ENCODE measurements at places on chromosomes 7 and 10.

GRCh38 chr7:36208997-36209813 is 56.2 kb downstream of the EEPD1 start:
- H3K27me3 ChIP-seq, result no peaks in the 10 kb centered on the region
- no peaks in the 10 kb centered on the region for H3K4me1 ChIP-seq
- no peak for DNase-seq
- no peak overlapping the region for H3K27ac ChIP-seq

GRCh38 chr10:32854435-32854834 is 103.6 kb downstream of the ITGB1 start:
- no peak overlapping the region for H3K27ac ChIP-seq
- peaks cover 6% of the 10 kb centered on the region for H3K4me1 ChIP-seq
- no peaks in the 10 kb centered on the region for H3K27me3 ChIP-seq
- no peak for DNase-seq
- H3K36me3 ChIP-seq, result peaks cover 3% of the 10 kb centered on the region

- H3K4me3 ChIP-seq, result no peak overlapping the region
- no peaks in the 10 kb centered on the region for H3K4me1 ChIP-seq
- H3K27me3 ChIP-seq, result peaks cover 55% of the 10 kb centered on the region
Measured at GRCh38 chr10:122128357-122128756, 139.4 kb downstream of the TACC2 start.

DNA sequence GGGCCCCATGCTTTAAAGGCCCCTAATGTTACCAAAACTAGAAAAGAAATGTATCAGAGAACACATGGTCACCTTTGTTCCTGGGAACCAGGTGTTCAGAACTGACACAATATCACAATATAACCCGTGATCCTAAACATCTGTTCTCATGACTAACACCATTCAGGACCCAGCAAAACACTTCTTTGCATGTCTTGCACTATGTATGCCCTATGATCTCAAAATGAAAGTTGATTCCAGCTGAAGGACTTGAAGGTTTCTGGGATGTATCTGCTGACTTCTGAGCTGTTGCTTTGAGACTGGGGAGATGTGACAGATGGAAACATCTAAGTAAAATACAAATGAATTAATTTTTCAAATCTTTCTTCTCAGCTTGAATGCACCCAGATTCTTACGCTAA is 37.5 kb upstream of the PIK3CG start:
- H3K4me1 ChIP-seq, result no peaks in the 10 kb centered on the region
- no peak overlapping the region for H3K4me3 ChIP-seq
- DNase-seq, result no peak
- H3K27ac ChIP-seq, result no peak overlapping the region
- H3K36me3 ChIP-seq, result no peaks in the 10 kb centered on the region

- peaks cover 21% of the 10 kb centered on the region for H3K27me3 ChIP-seq
- no peaks in the 10 kb centered on the region for H3K36me3 ChIP-seq
- H3K4me3 ChIP-seq, result no peak overlapping the region
- no peak for DNase-seq
Measured at GRCh38 chr7:70419526-70420380, 712.2 kb upstream of the GALNT17 start.

DNA sequence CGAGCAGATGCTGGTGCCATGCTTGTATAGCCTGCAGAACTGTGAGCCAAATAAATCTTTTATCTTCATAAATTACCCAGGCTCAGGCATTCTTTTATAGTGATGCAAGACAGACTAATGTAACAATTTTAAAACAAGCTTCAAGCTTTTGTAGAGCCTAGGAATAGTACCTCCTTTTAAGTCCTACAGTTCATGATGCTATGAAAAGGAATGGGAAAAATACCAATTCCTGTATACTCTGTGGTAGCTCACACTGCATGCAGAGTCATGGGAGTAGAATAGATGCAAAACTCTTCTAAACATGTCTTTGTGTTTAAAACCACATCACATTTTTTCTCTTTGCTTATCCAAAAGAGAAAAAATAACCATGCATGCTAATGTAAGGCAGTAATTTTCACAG is 66.6 kb upstream of the WNT16 start:
- H3K4me1 ChIP-seq, result no peaks in the 10 kb centered on the region
- H3K4me3 ChIP-seq, result no peak overlapping the region
- no peak for DNase-seq
- H3K36me3 ChIP-seq, result peaks cover 7% of the 10 kb centered on the region
- H3K27me3 ChIP-seq, result no peaks in the 10 kb centered on the region

DNA sequence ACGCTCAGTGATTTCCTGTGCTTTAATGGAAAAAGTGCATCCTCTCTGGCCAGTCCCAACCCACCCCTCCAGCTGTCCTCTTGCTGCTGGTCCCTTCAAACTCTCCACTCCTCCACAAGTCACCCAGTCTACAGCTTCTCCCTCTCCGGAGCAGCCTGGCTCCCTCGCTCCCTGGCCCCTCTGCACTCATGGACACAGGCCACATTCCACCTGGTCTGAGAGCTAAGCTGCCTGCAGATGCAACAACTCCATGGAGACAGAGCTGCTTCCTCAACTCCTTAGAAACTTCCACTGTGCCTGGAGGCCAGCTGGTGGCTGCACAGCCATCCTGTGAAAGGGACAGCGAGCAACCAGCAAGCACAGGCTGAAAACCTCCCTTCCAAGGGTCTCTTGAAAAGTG is 88.0 kb downstream of the GPR26 start:
- H3K27ac ChIP-seq, result no peak overlapping the region
- H3K4me1 ChIP-seq, result no peaks in the 10 kb centered on the region
- H3K36me3 ChIP-seq, result peaks cover 2% of the 10 kb centered on the region
- H3K27me3 ChIP-seq, result peaks cover 29% of the 10 kb centered on the region
- no peak overlapping the region for H3K4me3 ChIP-seq

DNA sequence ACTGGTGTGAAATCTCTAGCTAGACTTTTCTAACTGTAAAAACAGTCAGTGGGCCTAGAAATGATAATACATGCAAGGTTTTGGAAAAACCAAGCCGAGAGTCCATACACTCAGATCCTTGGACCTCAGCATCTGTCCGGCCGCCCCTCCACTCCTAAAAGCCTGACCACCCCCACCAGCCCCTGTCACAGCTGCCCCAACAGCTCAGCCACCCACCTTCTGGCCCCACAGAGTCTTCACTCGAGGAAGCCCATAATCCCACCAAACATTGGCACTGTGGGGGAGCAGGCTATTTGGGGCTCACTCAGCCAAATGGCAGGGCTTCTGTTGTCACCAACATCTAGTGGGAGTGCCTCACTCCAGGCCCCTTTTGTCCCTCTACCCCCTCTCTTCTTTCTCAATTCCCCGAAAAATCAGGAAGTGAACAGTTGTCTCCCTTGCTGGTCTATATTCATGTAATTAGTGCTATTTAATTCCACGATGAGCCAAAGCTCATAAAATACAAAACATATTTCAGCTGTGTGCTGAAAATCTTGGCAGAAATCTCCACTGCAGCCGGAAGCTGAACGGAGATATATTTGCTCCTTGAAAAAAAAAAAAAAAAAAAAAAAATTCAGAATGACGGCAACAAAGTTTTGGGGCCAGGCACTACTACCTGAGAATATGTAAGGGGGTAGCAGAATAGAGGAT is 55.5 kb downstream of the PLXNA4 start:
- H3K36me3 ChIP-seq, result no peaks in the 10 kb centered on the region
- no peak overlapping the region for H3K27ac ChIP-seq
- H3K4me3 ChIP-seq, result no peak overlapping the region

GRCh38 chr10:89390476-89391225 is 1.8 kb upstream of the IFIT1 start:
- H3K36me3 ChIP-seq, result peaks cover 4% of the 10 kb centered on the region
- H3K4me1 ChIP-seq, result peaks cover 16% of the 10 kb centered on the region
- no peak overlapping the region for H3K4me3 ChIP-seq
- H3K27me3 ChIP-seq, result no peaks in the 10 kb centered on the region
- no peak overlapping the region for H3K27ac ChIP-seq

DNA sequence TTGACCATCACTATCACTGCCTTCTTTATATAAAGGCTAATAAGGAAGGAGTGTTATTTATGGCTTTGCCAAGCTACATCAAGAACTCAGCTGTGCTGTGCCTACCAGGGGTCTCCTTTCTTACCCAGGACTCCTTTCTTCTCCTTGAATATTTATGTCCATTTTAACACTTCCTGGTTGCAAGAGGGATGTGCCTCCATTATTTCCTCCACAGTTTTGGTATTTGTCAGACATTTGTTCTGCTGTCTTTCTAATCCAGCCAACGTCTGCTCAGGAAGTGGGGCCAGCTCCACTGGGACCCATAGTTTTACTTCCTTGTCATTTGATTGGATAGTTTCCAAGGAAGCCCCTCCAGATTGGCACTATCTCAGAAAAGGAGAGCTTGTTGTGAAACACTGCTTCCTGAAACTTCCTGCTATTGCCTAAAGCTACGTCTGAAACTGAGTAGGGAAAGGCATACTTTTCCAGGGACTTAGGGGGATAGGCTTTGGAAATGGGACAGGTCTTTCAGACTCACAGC is 6.6 kb upstream of the STRIP2 start:
- H3K27me3 ChIP-seq, result peaks cover 4% of the 10 kb centered on the region
- no peaks in the 10 kb centered on the region for H3K4me1 ChIP-seq
- H3K27ac ChIP-seq, result no peak overlapping the region
- H3K4me3 ChIP-seq, result no peak overlapping the region
- no peak for DNase-seq
- H3K36me3 ChIP-seq, result peaks cover 6% of the 10 kb centered on the region

GRCh38 chr10:8628351-8628750 is 573.9 kb downstream of the GATA3 start:
- H3K27me3 ChIP-seq, result peaks cover 27% of the 10 kb centered on the region
- H3K4me1 ChIP-seq, result no peaks in the 10 kb centered on the region
- DNase-seq, result no peak
- H3K36me3 ChIP-seq, result no peaks in the 10 kb centered on the region
- H3K4me3 ChIP-seq, result no peak overlapping the region
- no peak overlapping the region for H3K27ac ChIP-seq

GRCh38 chr7:148927123-148928045 is 43.3 kb upstream of the EZH2 start:
- no peak overlapping the region for H3K27ac ChIP-seq
- no peaks in the 10 kb centered on the region for H3K27me3 ChIP-seq
- no peak for DNase-seq
- H3K4me3 ChIP-seq, result no peak overlapping the region
- no peaks in the 10 kb centered on the region for H3K36me3 ChIP-seq

- H3K4me1 ChIP-seq, result peaks cover 6% of the 10 kb centered on the region
- no peak overlapping the region for H3K27ac ChIP-seq
- no peaks in the 10 kb centered on the region for H3K27me3 ChIP-seq
- H3K36me3 ChIP-seq, result no peaks in the 10 kb centered on the region
- DNase-seq, result peak; percentile 72
Measured at GRCh38 chr10:102583435-102584417, 60.6 kb upstream of the TRIM8 start.

DNA sequence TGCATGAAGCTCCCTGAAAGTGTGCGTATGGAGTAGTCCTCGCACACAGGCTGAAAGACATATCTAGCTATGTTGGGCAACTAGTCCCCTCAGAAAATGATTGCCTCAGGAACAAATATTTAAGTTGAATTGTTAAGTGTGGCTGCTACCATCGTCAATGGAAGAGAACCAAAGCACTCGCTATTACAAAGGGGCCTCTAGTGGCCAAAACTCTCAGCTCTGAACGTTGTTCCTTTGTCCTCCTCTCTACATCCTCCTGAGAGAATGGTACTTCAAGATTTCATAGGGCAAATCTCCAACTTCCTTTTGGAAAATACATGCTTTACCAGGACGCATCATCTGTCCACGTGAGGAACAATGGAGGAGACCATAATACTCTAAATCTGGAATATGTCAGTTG is 209.9 kb downstream of the NRG3 start:
- H3K27me3 ChIP-seq, result no peaks in the 10 kb centered on the region
- H3K4me3 ChIP-seq, result no peak overlapping the region
- no peak overlapping the region for H3K27ac ChIP-seq
- no peaks in the 10 kb centered on the region for H3K4me1 ChIP-seq

DNA sequence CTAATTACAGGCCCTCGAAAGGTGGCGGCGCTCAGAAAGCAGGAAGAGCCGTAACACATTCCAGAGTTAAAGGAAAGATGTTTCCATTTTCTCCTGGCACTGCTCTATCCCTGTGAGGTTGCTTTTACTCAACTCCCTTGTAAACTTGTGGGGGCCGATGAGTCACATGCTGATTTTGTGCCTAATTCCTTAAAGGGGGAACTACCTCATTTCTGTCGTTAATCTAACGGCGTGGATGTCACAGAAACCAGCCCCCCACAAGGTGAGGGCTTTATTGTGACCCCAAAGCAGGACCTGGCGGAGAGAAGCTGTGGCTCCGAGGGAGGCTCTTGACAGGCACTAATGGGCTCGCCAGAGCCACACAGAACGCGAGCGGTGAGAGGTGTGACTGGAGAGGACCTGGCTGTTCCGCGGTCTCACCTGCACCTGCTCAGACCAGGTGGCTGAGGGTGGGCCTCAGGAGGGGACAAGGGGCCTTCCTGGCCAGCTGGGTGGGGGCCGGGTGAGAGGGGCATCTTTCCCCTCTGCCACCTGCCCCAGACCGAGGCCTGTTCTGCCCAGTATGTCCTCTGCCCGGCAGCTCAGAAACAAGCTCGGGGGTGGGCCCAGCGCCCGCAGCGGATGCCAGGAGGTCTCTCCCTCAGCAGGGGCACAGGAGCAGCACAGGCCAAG is 50.9 kb downstream of the CALML3 start:
- H3K4me1 ChIP-seq, result no peaks in the 10 kb centered on the region
- H3K27ac ChIP-seq, result no peak overlapping the region
- H3K27me3 ChIP-seq, result no peaks in the 10 kb centered on the region
- H3K4me3 ChIP-seq, result no peak overlapping the region

GRCh38 chr10:22851865-22852239 is 76.0 kb upstream of the ARMC3 start:
- no peak overlapping the region for H3K27ac ChIP-seq
- peaks cover 5% of the 10 kb centered on the region for H3K4me1 ChIP-seq
- no peak for DNase-seq
- peaks cover 12% of the 10 kb centered on the region for H3K27me3 ChIP-seq
- peaks cover 2% of the 10 kb centered on the region for H3K36me3 ChIP-seq

- no peaks in the 10 kb centered on the region for H3K4me1 ChIP-seq
- H3K36me3 ChIP-seq, result no peaks in the 10 kb centered on the region
- H3K4me3 ChIP-seq, result no peak overlapping the region
- no peak for DNase-seq
Measured at GRCh38 chr10:71223347-71224058, 11.1 kb downstream of the UNC5B start.

DNA sequence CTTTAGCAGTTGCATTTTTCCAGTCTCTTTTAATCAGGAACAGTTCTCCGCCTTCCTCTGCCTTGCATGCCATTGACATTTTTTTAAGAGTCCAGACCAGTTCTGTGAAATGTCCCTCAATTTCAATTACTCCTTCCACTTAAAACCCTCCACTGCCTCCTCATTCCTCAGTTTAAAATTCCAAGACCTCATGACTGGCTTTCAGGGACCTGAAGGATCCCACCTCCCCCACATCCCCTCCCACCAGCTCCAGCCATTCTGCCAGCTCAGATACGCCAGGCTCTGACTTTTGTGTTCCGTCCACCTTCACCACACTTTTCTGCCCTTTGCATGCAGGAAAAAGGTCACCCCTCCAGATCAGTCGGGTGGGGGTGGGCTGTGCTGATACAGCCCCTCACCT is 8.7 kb downstream of the TNRC18 start:
- no peak for DNase-seq
- H3K36me3 ChIP-seq, result peaks cover 8% of the 10 kb centered on the region
- peaks cover 25% of the 10 kb centered on the region for H3K4me1 ChIP-seq
- peaks cover 47% of the 10 kb centered on the region for H3K27me3 ChIP-seq
- no peak overlapping the region for H3K27ac ChIP-seq

DNA sequence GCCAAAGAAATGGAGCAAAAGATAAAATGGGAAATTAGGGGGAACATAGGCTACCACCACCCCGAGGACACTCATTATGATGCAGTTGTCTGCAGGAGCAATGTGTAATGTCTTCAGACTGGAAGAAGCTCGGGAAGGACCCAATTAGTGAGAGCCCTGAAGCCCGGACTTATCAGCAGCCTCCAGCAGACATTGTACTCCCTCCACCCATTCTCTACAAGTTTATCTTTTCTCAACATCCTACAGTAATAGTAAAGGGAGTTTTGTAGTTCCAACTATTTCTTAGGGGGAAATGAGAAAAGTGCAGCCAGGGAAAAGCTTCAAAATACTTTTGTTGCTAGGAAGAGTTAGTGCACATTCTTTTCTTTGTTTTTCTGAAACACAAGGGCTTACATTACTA is 657.3 kb upstream of the COBL start:
- H3K4me1 ChIP-seq, result no peaks in the 10 kb centered on the region
- H3K27me3 ChIP-seq, result no peaks in the 10 kb centered on the region
- DNase-seq, result no peak
